ENCODE measurements at places on chromosomes 6 and 20.

DNA sequence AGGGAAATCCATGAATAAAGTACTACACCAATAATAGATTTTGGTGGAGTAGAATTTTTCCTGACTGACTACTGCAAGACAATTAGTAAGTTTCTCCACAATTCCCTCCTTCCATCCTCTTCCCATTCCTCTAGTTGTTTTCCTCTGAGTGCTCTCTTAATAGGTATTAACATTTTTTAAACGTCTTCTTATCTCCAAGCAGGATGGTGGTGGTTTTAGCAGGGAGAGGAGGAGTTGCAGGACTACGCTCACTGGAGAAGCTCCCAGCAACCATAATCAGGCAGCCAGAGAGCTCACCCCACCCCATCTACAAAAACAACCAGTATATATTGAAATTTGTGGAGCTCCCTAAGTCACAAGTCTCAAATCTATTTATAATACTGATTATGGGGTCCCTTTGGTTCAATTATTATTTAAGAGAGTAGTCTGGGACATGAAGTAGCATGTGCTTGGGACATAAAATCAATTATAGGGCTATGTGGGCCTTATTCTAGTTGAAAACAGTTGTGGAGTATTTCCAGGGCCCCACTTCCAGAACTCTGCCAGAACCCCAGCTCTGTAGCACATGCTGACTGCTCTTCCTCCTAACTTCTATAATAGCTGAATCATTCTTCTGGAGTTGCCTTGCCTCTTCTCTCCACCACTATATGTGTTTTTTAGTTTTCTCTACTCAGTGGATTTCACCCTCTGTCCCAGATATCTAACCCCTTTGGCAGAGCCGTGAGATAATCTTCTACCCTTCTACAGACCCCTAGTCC is 49.8 kb downstream of the MYB start:
- no peak for DNase-seq

GRCh38 chr20:1561350-1561749 is 3.8 kb upstream of the SIRPD start:
- no peak for DNase-seq

DNA sequence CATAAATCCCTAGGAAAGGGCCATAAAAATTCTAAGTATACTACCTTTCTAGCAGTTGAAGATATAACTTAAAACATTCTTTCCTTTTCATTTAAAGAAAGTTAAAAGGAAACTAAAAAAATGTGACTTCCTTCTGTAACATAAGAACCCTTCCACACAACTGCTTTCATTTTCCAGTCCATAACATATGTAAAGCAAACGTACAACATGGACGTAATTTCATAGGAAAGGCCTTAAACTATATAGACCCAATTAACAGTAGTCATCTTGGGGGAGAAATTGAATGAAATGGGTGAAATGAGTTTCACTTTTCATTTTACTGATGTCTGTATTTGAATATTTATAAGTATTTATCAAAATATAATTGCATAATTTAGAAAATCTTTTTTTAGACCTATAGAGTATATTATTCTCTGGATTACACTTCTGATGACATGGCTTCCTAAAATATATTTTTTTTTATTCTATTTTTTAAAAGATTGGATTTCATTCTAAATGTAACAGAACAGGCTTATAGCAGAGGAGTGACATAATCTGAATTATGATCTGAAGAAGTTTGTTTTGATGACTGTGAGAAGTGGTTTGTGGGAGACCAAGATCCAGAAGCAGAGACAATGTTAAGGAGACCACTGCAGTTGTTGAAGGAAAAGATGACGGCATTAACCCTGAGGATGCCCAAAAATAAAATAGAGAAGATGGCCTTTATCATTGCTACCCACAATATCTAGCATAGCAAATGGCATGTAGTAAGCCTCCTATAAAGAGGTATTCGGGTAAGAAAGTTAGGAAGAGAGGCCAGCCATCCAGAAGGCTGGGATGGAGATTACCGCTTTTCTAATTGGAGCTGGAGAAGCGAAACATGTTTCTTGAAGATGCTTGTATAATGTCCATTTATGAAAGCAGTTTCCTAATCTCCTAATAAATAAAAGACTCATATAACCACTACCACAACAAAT is 260.4 kb downstream of the PTPRK start:
- no peak for DNase-seq

DNA sequence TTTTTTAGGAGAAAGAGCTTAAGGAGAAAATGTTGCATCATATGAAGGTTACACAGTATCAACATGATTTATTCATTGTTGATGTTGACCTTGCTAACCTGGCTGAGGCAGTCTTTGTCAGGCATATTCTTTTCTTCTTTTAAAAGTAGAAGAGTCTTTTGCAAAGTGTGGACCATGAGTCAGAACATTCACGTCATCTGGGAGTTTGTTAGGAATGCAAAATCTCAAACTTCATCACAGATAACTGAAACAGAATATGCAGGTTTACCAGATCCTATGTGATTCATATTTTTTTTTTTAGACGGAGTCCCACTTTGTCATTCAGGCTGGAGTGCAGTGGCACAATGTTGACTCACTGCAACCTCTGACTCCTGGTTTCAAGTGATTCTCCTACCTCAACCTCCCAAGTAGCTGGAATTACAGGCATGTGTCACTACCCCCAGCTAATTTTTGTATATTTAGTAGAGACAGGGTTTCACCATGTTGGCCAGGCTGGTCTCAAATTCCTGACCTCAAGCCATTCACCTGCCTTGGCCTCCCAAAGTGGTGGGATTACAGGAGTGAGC is 530.4 kb upstream of the BTBD3 start:
- DNase-seq: no peak

GRCh38 chr6:132790450-132790849 is 8.0 kb downstream of the SLC18B1 start:
- no peak for DNase-seq

- no peak for DNase-seq
Measured at GRCh38 chr6:126722411-126722810, 382.5 kb downstream of the CENPW start.

GRCh38 chr20:11431621-11432020 is 486.1 kb upstream of the BTBD3 start:
- DNase-seq: no peak

- no peak for DNase-seq
Measured at GRCh38 chr6:114569669-114570068, 226.8 kb upstream of the HS3ST5 start.

- DNase-seq: no peak
Measured at GRCh38 chr20:64241061-64241460, 14.5 kb upstream of the PCMTD2 start.

- no peak for DNase-seq
Measured at GRCh38 chr6:122788663-122789181, 336 bp upstream of the SMPDL3A start.

- no peak for DNase-seq
Measured at GRCh38 chr20:19404826-19405225, 192.4 kb downstream of the SLC24A3 start.

DNA sequence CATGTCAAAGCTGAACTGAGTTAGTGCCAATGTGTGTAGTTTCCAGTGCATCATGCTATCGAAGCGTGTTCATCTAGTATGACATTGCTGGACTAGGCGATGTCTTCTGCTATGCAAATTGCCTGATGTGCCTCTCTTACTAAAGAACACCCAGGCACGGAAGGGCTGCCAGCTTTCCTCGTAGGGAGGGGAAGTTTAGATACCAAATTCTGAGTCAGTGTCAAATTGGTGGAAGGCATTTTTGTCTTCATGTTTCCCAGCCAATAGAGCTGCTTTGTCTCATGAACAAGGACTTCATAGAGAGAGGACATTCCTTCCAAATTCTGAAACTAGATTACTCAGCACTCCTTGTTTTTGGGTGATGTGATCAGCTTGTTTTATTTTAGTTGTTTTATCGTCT is 320.1 kb downstream of the BTBD3 start:
- DNase-seq: no peak

DNA sequence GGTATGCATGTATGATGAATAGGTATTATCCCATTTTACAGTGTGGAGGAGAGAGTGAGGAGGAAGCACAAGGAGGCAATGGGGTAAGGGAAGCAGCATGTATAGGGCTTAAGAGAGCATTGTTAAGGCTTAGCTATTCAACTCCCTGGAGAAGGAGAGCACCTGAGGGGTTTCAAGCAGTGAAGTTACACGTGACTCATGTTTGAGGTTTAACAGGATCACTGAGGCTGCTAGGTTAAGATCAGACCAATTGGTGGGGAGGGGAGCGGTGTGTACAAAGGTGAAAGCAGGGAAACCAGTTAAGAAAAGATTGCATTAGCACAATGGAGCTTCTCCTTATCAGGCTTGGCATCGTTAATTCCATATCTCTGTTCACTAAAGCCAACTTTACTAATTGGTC is 64.4 kb upstream of the NHSL1 start:
- no peak for DNase-seq

DNA sequence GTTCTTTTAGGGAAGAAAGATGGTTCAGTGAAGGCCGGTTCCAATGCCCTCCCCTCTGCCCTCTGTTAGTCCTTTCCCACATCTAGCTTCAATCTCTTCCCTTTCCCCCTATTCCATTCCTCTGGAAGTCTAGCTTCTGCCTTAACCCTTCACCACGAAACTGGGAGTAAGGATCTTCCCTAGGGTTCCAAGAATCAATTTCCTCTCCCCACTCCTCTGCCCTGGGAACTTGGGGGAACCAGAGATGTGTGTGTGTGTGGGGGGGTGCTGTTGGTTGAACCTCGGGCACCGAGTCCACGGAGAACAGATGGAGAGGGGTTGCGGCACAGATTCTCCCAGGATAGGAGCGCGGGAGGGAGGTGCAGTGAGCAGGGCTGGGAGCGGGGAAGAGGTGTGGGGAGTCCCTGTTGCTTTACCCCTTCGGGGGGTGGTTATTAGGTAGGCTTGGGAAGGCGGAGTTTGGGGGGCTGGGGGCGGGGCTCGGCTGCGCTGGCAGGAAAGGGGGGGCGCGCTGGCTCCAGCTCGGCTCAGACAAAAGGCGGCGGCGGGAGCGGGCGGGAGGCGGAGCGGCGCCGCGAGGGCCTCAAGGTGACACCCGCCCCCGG is at the start of gene TMEM151B:
TMEM151B (plus strand) TSS at position 530 of the 605 bp plus-strand sequence. CDS start 293 bp downstream, outside the sequence.
- DNase-seq: no peak

DNA sequence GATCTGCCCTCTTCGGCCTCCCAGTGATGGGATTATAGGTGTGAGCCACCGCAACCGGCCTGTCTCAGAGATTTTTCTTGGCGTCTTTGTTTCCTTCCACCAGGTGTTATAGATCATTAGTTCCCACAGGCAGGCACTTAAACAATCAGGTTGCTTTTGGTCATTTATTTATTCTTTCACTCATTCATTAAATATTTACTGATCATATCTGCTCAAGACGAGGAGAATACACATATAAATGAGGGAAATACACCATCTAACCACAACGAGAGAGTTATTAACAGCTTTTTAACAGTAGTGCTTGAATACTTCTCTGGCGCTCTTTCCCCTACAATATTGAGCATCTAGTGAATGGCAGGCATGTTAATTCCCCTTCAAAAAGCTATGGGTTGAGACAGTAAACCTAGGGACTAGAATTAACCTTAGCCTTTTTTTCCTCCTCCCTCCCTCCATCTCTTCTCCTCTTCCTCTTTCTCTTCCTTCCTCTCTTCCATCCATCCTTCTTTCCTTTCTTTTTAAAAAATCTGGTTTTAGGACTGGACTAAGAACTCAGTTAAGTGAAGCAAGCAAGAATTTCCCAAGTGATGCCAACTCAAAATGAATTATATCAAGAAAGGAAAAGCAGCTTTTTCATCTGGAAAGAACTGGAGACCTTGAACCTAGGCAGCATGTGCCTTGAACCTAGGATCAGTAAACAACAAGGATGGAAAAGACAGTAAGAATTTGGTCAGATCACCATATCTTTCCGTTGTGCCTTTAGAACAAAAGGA is 41.1 kb upstream of the RFPL4B start:
- DNase-seq: no peak

GRCh38 chr6:141968632-141969031 is 164.1 kb upstream of the GJE1 start:
- no peak for DNase-seq

DNA sequence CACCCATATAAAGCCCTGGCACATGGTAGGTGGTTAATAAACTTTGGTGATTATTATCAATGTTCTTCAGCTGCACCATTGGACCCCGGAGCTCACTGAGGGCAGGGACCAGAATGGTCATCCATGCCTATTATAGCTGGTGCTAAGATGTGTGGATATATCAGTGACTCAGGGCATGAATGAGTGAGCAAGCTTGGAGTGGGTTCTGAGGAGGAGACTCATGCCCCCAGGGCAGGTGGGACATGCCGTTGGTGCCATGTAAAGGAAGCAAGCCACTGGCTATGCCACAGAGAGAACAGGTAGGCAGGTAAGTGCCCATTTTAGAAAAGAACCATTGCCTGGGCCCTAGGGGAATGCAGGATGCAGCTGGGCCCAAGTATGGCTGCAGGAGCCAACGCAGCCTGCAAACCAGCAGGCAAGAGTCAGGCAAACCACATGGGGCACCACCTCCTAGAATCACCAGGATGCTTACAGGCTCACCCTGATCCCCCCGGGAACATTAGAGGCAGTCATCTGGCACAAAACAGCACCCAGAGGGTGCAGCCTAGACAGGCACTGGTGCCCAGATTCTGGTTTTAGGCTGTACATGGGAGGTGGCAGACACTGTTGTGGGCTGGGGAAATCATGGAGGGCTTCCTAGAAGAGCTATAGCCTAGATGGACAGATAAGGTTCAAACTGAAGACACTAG is 23.5 kb downstream of the PLAGL2 start:
- no peak for DNase-seq

- DNase-seq: no peak
Measured at GRCh38 chr20:20078041-20078440, 25.7 kb downstream of the CFAP61 start.

GRCh38 chr6:6405997-6406714 is 85.7 kb upstream of the F13A1 start:
- no peak for DNase-seq

GRCh38 chr20:52971498-52972189 is 514 bp upstream of the TSHZ2 start:
- DNase-seq: no peak

GRCh38 chr6:131685266-131685780 is 15.9 kb downstream of the OR2A4 start:
- DNase-seq: no peak

DNA sequence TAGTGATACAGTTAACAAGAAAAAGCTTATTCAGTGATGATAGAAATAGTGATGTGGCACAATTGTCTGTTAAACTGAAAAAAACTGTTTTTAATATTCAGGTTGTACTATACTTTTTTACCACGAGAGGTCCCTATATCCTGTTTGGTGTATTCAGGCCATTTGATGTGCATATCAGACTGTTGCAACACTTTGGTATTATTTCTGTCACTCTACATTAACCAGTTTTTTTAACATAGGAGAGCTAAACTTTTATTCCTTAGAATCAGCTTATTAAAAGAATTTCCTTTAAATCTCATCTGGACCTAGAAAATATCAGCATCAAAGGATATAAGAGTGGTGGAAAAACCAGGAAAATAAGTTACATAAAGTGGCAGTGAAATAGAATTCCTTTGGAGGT is 36.8 kb downstream of the TSPYL4 start:
- DNase-seq: no peak

DNA sequence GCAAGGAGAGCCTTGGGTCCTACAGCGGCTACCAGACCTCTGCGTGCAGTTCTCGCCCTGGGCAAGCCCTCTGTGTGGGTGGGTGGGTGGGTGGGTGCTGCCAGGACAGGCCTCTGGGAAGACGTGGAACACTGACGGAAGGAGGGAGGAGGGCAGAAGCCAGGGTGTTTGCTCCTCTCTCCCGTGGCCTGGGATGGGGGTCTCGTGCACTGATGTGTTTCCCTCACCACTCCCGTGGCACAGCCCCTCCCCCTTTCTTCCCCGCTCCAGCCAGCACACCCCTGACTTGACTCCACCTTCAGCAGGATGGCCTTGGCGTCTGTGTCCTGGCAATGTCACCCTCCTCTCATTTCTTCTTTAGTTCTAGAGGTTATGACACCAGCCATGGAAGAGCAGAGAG is 130.0 kb downstream of the CDH26 start:
- DNase-seq: no peak

Measured in activated naive CD4-positive, alpha-beta T cell (primary cell).